ENCODE measurements at places on chromosomes 16 and 17. TPM values are rescaled to one million over a fixed set of nuclear protein-coding genes. Genes with fewer than 3 reads are reported as not detected.

Gene KRT35
- not detected for total RNA-seq

Gene SPATA22
- 1.2 TPM for total RNA-seq

Gene DNAI2
- total RNA-seq: not detected

Gene TMIGD1
- not detected for total RNA-seq

Gene CAPNS2
- total RNA-seq: 0.99 TPM

All from smooth muscle cell of trachea (primary cell).